ENCODE measurements at places on chromosomes 3 and 15.

GRCh38 chr3:135238871-135239614 is 444.0 kb downstream of the EPHB1 start:
- no peak for DNase-seq

- no peak for DNase-seq
Measured at GRCh38 chr15:39255760-39256159, 325.1 kb upstream of the THBS1 start.

GRCh38 chr3:52352566-52352965 is 36.4 kb downstream of the DNAH1 start:
- no peak for DNase-seq

GRCh38 chr15:71811036-71811736 is 832 bp downstream of the NR2E3 start:
- no peak for DNase-seq
